IPS DF 6.9 (cell line): ENCODE measurements at places on chromosomes 1 and 21.

GRCh38 chr21:14977814-14978213 is 87.0 kb downstream of the NRIP1 start:
- no peak for DNase-seq

- no peak for DNase-seq
These were observed 66.0 kb downstream of the MATN1 start for GRCh38 chr1:30657131-30658013.

DNA sequence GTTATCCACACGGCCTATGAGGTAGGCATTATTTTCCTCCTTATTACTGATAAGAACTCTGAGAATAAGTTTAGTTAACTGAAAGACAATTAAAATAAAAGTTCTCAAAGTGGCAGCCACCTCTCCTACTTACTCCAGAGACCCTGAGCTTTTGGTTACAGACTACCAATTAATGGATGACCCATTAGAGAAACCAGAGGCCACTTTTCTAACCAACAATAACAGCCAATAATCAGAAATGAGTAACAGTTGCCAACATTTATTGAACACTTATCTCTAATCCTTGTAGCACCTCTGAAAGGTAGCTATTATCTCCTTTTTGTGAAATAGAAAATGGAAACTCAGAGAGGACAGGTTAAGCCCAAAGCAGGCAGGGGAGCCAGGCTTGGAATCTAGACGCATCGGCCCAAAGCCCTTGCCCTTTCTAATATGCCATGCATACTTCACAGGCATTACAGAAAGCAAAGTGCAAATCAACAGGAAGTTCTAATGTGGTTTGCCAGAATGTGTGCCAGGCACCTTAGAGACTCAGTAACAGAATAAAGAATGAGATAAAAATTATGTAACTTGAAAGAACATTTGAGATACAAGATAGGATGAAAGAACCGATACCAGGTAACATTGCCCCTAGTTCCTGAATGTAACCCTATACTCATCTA is 50.0 kb downstream of the BEND5 start:
- no peak for DNase-seq

- DNase-seq: no peak
These were observed 10.4 kb upstream of the KCNA2 start for GRCh38 chr1:110616587-110616986.

- DNase-seq: no peak
These were observed 96.4 kb upstream of the RAB3GAP2 start for GRCh38 chr1:220368352-220369265.

DNA sequence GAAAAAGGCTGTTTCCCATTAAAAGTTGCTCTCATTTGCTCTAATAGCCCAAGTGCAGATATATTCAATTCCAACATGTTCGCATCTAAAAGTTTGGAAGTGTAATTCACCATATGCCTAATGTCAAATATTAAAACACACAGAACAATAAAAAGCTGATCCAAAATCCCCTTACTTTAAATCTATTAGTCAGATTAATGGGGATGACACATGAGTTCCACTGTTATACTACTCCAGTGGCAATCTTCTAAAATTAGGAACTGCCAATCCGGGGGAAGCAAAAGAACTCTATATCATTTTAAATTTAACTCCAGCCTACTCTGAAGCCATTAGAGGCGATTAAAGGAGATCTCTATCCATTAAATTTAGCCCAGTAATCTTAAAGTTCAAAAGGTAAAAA is 317.1 kb downstream of the NTNG1 start:
- no peak for DNase-seq

- DNase-seq: no peak
These were observed 382.3 kb downstream of the PRDM2 start for GRCh38 chr1:14082331-14082730.
